ENCODE measurements at places on chromosomes 6 and 20.

DNA sequence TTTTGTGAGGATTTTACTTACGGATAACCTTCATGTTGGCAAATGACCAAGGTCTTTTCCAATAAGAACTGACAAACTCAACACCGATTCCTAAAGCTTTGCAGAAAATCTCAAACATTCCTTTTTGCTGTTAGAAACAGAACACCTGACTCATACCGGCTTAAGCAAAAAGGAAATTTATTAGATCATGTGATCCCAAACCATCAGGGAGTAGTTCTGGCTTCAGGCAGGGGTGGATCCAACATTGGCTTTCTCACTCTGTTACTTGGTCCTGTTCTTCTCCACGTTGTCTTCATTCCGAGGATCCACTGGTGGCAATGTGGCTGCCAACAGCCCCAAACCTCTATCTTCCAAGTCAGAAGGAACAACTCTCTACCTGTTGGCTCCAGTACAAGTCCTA is 95.9 kb upstream of the PMEPA1 start:
- no peak for DNase-seq
- H3K27ac ChIP-seq: no peak overlapping the region
- no peak overlapping the region for H3K4me3 ChIP-seq
- no peaks in the 10 kb centered on the region for H3K27me3 ChIP-seq
- H3K36me3 ChIP-seq: no peaks in the 10 kb centered on the region
- peaks cover 63% of the 10 kb centered on the region for H3K4me1 ChIP-seq

DNA sequence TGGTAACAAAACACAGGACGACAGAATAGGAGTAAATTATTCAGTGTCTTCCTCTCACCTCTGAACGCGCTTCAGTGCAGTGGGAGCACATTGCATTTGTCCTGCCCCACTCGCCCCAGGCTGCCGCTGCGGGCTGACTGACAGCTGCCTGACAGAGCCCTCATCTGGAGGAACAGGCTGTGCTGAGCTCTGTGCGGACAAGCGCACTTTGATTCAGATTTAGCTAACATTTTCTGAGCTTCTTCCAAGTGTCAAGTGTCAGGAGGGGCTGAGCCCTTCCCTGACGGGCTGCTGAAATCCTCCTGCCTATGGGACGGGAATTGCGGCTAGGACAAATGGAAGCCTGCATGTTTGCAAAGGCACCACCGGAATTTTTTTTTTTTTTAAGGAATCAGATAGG is 383.0 kb upstream of the CDH4 start:
- H3K27ac ChIP-seq: no peak overlapping the region
- H3K4me1 ChIP-seq: no peaks in the 10 kb centered on the region
- peaks cover 19% of the 10 kb centered on the region for H3K27me3 ChIP-seq
- DNase-seq: no peak

- H3K27me3 ChIP-seq: peaks cover 14% of the 10 kb centered on the region
- H3K27ac ChIP-seq: no peak overlapping the region
- no peaks in the 10 kb centered on the region for H3K36me3 ChIP-seq
- DNase-seq: no peak
- H3K4me1 ChIP-seq: peaks cover 4% of the 10 kb centered on the region
- no peak overlapping the region for H3K4me3 ChIP-seq
Observed at GRCh38 chr6:156352861-156353260, 424.3 kb upstream of the ARID1B start.

DNA sequence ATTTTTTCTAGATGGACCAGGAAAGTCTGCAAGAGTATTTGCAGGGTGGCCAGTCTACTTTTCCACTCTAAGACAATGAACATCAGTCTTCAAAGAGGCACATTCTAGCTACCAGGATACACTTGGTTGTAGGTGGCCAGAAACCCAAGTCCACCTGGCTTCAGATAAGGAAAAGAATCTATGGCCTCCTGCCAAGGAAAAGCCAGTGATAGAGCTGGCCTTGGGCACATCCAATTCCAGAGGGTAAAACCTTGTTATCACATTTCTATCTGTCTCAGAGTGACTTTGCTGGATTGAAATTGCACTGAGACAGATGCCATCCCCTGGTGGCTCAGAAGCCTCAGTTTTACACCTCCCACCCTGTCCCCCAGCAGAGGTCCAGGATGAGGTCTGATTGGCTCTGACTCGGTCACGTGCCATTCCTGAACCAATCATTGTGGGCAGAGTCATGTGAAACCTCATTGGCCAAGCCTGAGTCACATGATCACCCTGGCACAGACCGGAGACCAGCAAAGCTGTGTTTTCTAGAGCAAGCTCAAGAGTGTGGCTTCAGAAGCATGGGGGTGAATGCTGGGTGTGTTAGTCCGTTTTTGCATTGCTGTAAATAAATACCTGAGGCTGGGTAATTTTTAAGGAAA is 497.4 kb upstream of the SULF2 start:
- no peak overlapping the region for H3K27ac ChIP-seq
- no peaks in the 10 kb centered on the region for H3K36me3 ChIP-seq
- DNase-seq: no peak
- H3K27me3 ChIP-seq: no peaks in the 10 kb centered on the region
- no peak overlapping the region for H3K4me3 ChIP-seq

GRCh38 chr6:102520966-102521365 is 1127.5 kb downstream of the GRIK2 start:
- H3K36me3 ChIP-seq: no peaks in the 10 kb centered on the region
- no peaks in the 10 kb centered on the region for H3K27me3 ChIP-seq
- H3K27ac ChIP-seq: no peak overlapping the region
- H3K4me3 ChIP-seq: no peak overlapping the region

DNA sequence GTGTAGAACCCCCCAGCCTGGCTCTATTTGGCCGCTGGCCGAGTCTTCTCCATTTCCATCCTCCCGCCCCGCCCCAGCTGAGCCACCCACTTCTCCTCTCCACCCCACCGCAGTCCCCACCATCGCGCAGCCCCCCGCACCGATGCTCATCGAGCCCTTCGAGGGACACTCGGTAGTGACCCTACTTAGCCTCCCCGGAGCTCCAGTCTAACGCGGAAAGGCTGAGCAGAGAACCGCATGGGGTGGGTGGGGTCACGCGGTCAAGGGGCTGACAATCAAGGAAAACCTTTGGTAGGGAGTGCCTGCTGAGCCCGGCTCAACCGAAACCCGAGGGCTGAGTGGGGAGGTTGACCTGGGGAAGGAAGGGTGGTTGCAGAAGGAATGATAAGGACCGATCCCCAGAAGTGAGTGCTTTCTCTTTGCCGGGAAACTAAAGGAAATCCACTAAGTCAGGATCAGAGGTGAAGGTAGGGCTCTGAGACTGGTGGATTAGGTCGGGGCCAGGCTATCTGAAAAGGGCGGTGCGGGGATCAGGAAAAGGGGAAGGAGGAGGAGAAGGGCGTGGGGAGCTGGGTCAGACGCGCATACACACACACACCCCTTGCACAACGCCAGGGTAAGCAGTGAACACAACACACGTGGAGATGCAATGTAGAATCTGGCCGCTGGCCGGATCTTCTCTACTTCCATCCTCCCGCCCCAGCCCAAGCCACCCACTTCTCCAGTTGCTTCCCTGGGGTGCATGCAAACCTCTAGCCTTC is 49.8 kb downstream of the CPXM1 start:
- peaks cover 3% of the 10 kb centered on the region for H3K36me3 ChIP-seq
- H3K4me3 ChIP-seq: peak overlapping the region; percentile 53
- peaks cover 90% of the 10 kb centered on the region for H3K27me3 ChIP-seq
- peaks cover 22% of the 10 kb centered on the region for H3K4me1 ChIP-seq

GRCh38 chr20:62617711-62618483 is 24.4 kb upstream of the SLCO4A1 start:
- H3K27ac ChIP-seq: no peak overlapping the region
- no peak for DNase-seq
- H3K27me3 ChIP-seq: peaks cover 8% of the 10 kb centered on the region
- H3K4me3 ChIP-seq: no peak overlapping the region

DNA sequence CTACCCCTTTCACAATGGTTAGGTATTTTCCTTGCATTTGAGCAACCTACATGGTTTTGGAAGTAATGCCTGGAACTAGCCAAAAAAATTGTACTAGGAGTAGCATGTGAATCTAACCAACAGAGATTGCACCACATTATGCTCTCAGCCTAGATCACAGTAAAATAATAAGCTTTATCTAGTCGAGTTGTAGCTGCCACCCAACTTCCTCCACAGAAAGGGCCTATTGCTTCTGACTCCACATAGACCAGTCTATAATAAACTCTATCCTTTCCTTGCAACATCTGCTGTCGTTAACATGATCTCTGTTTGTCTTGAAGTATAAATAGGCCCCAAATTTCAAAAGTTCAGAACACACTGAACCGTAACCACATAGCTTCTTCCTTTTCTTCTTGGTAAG is 375.5 kb downstream of the PKHD1 start:
- H3K4me3 ChIP-seq: no peak overlapping the region
- no peaks in the 10 kb centered on the region for H3K36me3 ChIP-seq
- no peaks in the 10 kb centered on the region for H3K4me1 ChIP-seq
- no peak for DNase-seq
- peaks cover 17% of the 10 kb centered on the region for H3K27me3 ChIP-seq
- no peak overlapping the region for H3K27ac ChIP-seq

DNA sequence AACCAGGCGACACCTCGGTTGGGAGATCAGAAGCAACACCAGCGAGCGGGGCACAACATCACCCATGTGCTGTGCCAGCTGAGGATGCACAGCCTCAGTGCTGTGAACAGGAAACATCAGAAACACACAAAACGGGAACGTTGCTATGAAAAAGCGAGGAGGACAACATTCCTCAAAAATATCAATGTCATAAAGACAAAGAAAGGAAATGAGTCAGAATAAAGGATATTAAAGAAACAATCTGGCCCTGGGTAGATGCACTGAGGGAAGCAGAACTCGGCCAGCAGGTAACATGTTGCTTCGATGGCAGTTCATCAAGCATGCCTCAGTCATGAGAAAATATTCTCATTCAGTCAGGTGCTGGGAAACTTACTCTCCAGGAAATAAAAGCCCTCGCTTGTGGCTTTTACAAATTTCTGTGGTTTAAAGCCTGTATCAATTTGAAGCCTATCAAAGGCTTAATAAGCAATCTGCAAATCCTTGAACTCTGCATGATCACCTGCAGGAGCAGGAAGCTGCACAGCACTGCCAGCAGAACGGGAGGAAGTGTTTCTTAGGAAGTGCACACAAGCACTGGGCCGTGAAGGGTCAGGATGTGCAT is 77.5 kb downstream of the GINS1 start:
- peaks cover 34% of the 10 kb centered on the region for H3K36me3 ChIP-seq
- H3K27me3 ChIP-seq: no peaks in the 10 kb centered on the region
- peaks cover 3% of the 10 kb centered on the region for H3K4me1 ChIP-seq

GRCh38 chr6:153101461-153101860 is 29.6 kb downstream of the RGS17 start:
- no peaks in the 10 kb centered on the region for H3K27me3 ChIP-seq
- no peaks in the 10 kb centered on the region for H3K36me3 ChIP-seq
- H3K27ac ChIP-seq: no peak overlapping the region
